ENCODE measurements at places on chromosomes 5 and 9.

DNA sequence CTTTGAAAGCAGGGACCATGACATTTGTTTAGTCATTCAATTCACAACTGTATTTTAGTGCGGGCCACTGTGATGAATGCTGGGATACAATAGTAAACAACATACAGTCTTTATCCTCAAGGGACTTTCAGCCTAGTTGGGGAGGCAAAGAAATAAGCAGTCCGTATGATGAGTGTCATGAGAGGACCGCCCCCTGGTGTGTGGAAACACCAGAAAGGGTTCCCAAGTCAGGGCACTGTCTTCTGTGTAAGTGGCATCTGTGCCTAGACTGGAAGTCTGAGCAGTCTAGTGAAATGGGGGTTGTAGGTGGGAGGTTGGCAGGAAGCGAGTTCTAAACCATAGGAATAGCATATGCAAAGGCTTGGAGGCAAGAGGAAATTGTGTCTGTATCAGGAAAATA lies 6.8 kb downstream of the C9orf43 start:
- DNase-seq = no peak

- DNase-seq = no peak
Observed at GRCh38 chr5:155753943-155754581, 572.9 kb upstream of the SGCD start.

GRCh38 chr5:132263548-132264261 lies 6.2 kb downstream of the PDLIM4 start:
- no peak for DNase-seq

GRCh38 chr5:109779036-109779735 lies 89.5 kb downstream of the MAN2A1 start:
- no peak for DNase-seq

DNA sequence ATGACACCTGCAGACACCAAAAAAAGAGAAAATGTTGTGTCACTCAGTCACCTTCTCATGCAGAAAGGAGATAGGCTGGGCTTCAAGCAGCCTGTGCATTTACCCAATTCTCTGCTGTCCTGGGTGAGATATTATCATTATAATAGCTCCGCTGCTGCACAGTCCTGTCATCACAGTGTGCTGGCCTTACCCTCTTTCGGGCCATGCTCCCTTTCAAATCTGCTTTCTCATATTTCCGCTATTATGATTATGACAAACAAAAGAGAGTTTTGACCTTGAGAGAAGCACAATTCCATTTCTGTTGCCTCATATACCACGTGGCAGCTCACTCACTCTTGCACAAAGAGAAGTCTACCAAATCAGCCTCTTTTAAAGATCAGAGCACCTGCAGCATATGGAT lies 1350.1 kb upstream of the ACO1 start:
- no peak for DNase-seq

DNA sequence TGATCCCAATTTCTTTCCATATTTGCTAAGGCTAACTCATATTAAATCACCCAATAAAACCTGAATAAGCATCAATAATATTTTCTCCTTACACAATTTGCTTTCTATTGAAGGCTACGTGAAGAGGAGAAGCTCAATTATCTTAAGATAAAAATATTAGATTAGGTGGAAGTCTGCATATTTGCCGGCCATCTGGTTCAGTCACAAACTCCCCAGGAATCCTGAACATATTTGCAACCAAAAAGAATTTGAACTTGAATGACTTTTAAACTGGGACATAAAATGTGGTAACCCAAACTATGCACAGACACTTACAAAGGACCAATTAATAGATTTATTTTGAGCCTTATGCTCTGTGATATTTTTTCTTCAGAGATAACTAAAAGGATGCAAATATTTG lies 92.3 kb downstream of the HAPLN1 start:
- no peak for DNase-seq

GRCh38 chr9:12271421-12271891 lies 421.7 kb upstream of the TYRP1 start:
- DNase-seq = no peak

- no peak for DNase-seq
Observed at GRCh38 chr5:158058208-158059120, 199.5 kb upstream of the CLINT1 start.

- no peak for DNase-seq
Observed at GRCh38 chr9:25003686-25004085, 458.0 kb upstream of the IZUMO3 start.

GRCh38 chr5:180696116-180696515 lies 43.7 kb downstream of the OR2Y1 start:
- DNase-seq = no peak

DNA sequence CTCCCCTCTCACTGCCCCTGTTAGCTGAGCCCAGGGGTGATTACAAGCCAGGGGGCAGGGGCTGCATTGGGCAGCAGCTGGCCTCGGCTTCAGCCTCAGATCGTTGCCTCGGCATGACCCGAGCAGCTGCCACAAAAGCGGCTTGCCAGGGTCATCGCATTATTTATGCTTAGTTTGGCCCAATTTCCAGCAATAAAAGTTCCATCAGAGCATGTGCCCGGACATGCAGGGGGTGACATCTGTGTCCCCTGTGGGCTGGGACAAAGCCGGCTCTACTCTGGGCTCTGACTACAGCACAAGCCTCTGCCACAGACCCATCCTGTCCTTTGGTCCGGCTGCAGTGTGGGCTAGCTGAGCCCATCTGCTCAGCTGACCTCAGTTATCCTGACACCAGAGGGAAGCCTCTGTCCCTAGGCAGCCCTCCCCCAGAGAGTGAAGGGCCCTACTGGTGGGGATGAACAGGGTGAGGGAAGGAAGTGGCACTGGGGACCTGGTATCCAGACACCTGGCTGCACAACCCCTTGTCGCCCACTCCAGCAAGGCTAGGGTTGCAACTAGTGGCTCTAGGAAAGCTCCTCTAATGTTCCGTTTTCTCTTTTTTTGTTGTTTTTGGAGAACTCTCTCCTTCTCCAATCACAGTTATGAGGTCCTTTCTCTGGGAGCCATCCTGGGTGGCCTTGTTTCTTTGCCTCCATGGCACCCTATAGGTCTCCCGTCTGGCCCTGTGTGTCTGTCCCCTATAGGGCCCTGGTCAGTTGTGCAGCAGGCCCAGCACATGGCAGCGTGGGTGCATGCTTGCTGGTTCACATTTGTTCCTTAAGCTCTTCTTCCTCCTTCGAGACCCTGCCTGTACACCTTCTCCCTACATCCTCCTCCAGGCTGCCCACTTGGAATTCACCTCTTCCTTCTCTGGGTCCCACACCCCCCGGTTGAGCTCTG lies 13.3 kb upstream of the GADD45G start:
- peak; percentile 9 for DNase-seq

DNA sequence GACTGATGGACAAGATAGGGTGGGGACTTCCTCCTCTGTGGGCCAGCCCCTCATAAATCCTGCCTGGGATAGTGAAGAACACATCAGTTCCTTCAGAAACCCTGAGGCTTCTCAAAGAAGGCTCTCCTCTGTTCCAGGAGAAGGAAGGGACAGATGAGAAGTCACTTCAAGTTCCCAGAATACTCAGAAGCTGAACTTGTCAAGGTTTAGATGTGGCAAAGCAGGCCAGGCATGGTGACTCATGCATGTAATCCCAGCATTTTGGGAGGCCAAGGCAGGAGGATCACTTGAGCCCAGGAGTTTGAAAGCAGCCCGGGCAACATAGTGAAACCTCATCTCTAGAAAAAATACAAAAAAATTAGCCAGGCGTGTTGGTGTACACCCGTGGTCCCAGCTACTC lies 38.5 kb downstream of the STOM start:
- DNase-seq = no peak

DNA sequence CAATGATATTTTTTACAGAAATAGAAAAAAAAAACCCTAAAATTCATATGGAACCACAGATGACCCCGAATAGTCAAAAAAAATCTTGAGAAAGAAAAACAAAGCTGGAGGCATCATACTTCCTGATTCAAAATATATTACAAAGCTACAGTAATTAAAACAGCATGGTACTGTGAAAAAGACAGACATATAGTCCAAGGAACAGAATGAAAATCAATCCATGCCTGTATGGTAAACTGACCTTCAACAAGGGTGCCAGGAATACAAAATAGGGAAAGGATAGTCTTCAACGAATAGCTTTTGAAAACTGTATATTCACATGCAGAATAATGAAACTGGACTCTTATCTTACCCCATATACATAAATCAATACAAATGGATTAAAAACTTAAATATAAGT lies 307.5 kb downstream of the MCTP1 start:
- DNase-seq = no peak

DNA sequence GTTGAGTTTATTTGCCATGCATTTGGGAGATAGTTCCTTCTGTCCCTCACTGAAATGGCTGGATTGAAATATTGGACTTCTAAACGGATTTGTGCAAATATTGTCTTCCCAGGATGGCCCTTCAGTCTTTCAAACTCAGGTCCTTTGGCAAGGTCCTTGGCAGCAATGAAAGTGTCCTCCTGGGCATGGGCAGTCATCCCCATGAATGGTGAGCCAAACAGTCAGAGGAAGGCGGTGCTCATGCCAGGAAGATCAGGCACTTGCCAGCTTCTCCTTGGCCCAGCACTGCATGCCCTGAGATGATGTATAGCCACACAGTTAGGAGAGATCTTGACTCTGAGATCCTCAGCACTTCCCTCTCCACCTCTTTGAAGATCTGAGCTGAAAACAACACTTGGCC lies 221.4 kb upstream of the KLF4 start:
- no peak for DNase-seq

DNA sequence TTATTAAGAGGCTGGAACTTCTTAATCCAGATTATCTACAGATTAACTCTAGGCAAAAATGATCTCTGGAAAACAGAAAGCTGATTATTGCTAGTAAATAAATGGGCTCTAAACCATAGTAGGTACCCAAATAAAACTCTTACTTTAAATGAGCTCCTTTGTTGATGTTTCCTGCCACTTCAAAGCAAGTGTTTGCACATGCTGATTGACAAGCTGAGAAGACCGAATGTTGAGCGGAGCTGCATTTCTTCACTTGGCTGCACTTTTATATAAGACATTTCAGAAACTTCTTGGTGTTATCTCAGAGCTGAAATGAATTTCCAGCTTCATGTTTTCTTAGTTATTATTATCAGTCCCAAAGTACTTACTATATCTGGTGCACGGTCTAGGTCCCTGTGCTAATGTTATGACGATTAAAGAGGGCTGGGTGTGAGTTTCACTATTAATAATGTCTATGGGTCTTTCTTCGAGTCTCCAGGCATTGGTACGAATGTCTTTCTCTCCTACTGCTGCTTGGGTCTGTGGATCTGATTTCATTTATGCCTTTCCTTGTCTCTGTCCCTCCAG lies 58.6 kb upstream of the CTXN3 start:
- no peak for DNase-seq

DNA sequence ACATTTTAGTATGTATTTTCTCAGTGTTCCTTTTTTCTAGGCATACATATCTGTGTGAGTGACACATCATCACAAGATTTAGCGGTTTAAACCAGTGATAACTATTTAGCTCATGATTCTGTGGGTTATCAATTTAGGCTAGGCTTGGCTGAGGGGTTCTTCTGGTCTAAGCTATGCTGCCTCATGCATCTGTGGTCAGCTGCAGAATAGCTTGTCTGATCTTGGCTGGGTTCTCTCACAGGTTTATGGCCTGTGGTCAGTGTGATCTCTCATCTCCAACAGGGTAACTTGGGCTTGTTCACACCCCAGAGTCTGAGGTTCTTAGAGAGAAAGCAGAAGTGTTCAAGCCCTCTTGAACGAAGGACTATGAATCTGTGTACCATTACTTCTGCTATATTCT lies 363.3 kb downstream of the KDM4C start:
- DNase-seq = no peak

- no peak for DNase-seq
Observed at GRCh38 chr5:113199122-113199905, 222.7 kb downstream of the DCP2 start.

DNA sequence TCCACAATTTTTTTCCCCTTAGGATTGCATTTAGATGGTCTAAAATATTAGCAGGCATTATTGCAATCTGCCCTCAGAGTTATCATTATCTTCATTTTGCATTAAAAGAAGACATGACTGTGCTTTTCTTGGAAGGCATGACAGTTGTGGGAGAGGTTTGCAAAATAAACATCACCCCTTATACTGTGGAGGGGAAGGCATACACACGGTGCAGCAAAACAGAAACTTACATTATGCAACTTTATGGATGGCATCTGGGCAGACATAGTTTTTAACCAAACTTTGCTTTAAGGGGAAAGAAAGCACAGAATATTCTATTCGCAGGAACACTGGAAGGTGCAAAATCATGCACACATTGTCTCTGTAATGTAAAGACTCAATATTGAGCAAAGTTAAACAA lies 505.8 kb upstream of the ADAMTS16 start:
- no peak for DNase-seq

GRCh38 chr9:23554686-23555085 lies 271.4 kb downstream of the ELAVL2 start:
- DNase-seq = no peak

- DNase-seq = peak; percentile 13
Observed at GRCh38 chr5:23820765-23821471, 313.5 kb downstream of the PRDM9 start.

GRCh38 chr5:43469671-43470391 lies 13.8 kb downstream of the TMEM267 start:
- DNase-seq = no peak

DNA sequence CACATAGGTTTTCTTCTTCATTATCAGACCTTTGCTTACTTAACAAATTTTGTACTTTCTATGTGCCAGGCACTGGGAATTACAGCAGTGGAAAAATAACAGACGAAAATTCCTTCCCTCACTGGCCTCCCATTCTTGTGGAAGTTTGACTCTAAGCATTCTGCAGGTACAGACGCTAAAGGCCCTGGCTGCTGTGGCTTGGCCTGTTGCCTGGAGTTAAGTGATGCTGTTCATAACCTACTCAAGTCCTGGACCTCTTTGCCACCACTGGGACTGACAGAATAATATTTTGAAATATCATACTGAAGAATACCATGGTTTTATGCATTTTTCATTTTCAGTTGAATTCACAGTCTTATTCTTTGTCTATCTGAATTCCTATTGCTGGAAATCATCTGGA lies 97.3 kb upstream of the SPATA31C2 start:
- no peak for DNase-seq

DNA sequence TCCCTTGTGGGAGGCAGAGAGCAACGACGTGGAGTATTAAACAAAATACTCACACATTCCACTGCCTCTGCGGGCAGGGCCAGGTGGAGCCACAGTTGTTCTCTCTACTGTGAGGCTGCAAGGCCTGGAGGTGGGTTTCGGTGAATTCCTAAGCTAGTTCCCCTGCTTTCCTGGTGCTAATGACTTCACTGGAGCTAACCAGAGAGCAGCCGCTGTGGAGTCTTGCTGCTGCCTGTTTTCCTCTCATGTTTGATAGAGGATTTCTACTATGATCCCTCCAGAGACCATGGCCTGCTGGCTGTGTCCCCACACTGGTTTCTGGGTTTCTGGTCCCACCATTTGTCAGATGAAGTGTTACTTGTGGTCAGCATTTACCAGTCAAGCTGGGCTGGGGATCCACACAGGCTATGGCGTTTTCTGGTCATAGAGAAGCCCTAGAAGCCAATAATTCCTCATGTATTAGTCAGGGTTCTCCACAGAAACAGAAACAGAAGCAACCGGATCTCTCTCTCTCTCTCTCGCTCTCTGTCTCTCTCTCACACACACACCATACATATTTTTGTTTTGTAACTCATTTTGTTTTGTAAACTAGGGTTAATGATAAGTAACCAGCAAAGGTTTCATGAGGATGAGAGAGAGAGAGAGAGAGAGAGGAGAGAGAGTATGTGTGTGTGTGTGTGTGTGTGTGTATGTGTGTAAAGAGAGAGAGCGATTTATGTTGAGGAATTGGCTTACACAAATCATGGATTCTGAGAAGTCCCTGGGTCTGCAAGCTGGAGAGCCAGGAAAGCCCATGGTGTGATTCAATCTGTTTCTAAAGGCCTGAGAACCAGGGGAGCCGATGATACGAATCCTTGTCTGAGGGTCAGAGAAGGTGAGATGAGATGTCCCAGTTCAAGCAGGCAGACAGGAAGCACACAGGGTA lies 403.0 kb downstream of the GADD45G start:
- DNase-seq = no peak

- DNase-seq = no peak
Observed at GRCh38 chr5:154296525-154297159, 106.1 kb downstream of the GALNT10 start.
